ENCODE measurements at places on chromosomes 5 and 9. TPM values are rescaled to one million over a fixed set of nuclear protein-coding genes. Genes with fewer than 3 reads are reported as not detected.

- no peak for DNase-seq
Observed at GRCh38 chr5:113232221-113232620, 202.6 kb downstream of the TSSK1B start.

- DNase-seq = peak; percentile 90
Observed at GRCh38 chr9:34430843-34431437, 27.4 kb downstream of the FAM219A start.

DMXL1 gene
- 110 TPM for total RNA-seq

- no peak for DNase-seq
Observed at GRCh38 chr9:120478208-120478607, 101.8 kb downstream of the CDK5RAP2 start.

TMEM252 gene
- not detected for total RNA-seq

- no peak for DNase-seq
Observed at GRCh38 chr5:43007246-43007910, 32.7 kb downstream of the ANXA2R start.

- no peak for DNase-seq
Observed at GRCh38 chr5:145855763-145856267, 17.0 kb downstream of the GRXCR2 start.

C9orf153 gene
- 1.6 TPM for total RNA-seq

SLC6A7 gene
- 5.9 TPM for total RNA-seq

DNA sequence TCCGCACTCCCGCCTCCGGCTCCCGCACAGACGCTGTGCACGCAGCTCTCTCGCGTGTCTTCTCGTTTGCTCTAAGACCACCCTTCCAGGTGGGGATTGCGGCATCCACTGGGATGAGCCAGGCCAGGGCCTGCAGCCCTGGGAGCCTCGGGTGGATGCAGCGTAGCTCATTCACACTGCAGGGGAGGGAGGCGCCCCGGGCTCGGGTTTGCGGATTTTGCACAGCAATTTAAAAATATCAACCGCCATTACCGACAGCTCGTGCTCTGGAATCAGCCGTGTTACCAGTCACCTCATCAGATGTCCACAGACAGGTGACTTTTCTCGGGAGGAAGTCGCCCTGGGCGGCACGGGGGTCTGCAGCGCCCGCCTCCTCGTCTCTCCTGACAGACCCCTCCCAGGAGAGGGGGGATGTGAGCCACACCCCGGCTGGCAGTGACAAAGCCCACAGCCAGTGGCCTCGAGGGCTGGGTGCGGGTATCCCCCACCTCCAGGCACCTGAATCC is 20.8 kb upstream of the SLC6A3 start:
- no peak for DNase-seq

SLC36A2 gene
- not detected for total RNA-seq

- peak; percentile 20 for DNase-seq
Observed at GRCh38 chr5:59039296-59040023, 456.6 kb downstream of the RAB3C start.

- DNase-seq = no peak
Observed at GRCh38 chr9:89963280-89963679, 358.5 kb downstream of the GADD45G start.

DNA sequence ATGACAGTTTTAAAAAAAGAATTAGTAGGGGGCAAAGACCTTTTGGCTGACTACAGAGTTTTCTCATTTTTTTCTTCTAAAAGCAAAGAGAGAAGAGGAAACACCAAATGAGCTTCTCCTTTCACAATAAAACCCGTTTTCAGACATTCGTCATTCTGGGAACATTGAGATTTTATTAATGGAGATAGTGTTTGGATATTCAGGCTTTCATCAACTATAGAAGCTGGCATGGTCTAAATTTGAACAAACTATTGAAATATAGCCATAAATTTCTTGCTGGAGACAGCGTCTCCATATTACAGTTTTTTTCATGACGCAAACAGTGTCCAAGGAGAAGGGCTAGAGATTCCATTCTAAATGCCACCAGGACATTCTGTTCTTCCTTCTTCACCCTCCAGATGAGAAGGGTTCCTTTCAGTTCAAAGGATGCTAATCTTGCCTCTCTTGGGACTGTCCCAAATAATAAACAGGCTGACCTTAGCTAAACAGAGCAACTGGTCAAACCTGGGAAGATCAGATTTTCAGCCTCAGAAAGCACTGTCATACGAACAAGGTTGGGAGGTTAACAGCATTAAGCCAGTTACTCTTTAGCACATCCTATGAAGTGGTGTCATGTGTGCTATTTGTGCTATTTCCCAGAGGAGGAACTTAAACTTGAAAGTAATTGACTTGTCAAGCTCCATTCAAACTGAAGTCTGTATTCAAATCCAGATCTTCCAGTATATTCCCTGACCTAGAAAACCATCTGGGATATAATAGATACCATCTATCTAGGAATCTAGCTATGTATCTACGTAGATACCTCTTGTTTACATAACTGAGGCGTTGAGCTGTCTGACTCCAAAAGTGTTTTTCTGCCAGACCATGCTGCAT is 125.6 kb downstream of the LPAR1 start:
- DNase-seq = no peak

DNA sequence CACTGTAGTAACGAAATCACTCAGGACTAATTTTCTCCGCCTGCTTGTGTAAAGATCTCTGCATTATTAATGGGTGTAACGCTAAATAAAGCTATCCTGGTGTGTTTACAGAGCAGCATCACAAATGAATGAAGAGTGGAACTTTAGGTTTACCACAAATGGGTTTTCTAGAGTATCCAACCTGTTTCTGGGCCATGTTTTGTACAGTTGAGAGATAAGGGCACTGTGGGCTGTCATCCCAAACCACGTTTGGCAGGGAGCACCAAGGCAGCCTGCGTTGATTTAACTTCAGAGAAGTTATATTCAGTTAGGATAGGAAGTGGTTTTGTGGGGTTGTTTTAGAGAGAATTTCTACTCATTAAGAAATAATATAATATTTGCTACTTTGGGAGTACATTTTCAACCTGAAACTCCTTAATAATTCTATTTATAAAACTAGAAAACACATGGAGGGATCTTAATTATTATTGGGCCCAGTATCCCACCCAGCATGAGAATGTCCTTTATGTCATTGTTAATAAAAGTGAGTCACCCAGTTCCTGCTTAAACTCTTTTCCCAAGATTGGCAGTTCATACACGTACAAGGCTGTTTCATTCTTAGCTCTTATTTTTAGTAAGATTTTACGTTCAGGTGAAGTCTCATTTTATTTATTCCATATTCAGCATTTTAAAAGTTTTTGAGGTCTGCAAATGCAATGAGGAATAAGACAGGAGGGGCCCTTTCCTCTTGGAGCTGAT is 8.0 kb downstream of the KCNN2 start:
- DNase-seq = no peak

C5orf46 gene
- total RNA-seq = not detected

DNA sequence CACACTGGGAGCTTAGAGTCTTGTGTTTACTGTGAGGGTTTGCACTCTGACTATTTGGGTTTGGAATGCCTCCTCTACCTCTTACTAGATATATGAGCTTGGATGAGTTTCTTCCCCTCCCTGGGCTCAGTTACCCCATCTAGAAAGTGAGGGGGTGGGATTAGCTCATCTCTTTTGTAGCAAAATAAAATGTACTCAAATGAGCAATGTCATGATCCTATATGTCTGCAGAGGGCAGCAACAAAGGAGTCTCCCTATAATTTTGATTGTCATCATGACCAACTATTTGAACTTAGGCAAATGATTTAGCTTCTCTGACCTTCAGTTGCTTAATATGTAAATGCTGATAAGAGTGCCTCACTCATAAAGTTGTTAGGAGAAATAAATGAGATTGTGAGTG is 109.0 kb downstream of the DPYSL3 start:
- DNase-seq = no peak

DNA sequence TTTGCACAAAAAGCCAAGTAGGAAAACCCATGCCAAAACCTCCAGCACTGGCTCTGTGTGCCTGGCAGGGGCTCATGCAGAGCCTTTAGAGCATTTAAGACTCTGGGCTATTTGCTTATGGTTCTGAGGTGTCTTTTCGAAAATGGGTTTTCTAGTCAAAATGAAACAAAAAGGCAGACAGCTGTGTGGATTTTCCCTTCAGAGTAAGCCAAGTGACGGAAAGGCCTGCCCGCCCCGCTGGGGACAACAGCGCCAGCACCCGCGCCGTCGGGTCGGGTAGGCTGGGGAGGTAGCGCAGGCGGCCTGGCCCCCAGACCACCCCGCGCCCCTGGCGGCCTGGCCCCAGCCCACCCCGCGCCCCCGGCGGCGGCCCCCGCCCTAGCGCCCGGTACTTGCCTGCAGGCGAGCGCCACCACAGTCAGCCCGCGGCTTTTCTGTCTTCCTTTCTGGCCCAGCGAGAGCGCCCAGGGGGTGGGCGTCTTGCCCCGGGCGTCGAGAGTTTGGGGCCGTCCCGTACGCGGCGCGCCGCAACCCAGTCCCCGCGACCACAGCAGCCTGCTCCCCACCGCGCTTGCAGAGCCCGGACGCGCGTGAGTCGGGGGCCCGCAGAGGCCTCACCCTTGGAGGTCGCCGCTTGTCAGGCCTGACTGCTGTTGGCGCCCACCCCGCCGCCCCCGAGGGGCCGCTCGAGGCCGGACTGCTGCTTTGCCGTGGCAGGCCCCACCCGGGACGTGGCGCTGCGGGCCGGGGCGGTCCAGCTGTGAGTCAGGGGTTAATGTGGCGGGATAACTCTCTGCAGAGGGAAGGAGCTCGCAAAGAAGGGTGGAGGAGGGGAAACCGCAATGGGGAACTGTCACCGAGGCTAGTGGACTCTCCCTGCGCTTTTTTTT is at the start of gene TICAM2:
TSS of gene TICAM2 (minus strand) at position 779 of the 890 bp plus-strand sequence. CDS start 21,223 bp downstream, outside the sequence.
- DNase-seq = peak; percentile 48

GRCh38 chr5:138927979-138928378 is 52.8 kb upstream of the LRRTM2 start:
- DNase-seq = peak; percentile 58

FER gene
- total RNA-seq = 63.8 TPM

GRCh38 chr5:137933491-137933911 is 44.2 kb downstream of the PKD2L2 start:
- DNase-seq = no peak

SHOC1 gene
- total RNA-seq = not detected

NIPAL4 gene
- total RNA-seq = not detected

CDKN2B-AS1 gene
- total RNA-seq = not detected

GAS1 gene
- 19.6 TPM for total RNA-seq

- no peak for DNase-seq
Observed at GRCh38 chr5:65382582-65382981, 99.1 kb downstream of the ADAMTS6 start.

SPATA9 gene
- total RNA-seq = 0.82 TPM

GRCh38 chr9:17005056-17005823 is 129.6 kb upstream of the CNTLN start:
- no peak for DNase-seq

GRCh38 chr9:24459953-24460352 is 85.7 kb downstream of the IZUMO3 start:
- no peak for DNase-seq

MARVELD2 gene
- 2.1 TPM for total RNA-seq

- no peak for DNase-seq
Observed at GRCh38 chr9:419571-420171, 205.0 kb downstream of the DOCK8 start.

DNA sequence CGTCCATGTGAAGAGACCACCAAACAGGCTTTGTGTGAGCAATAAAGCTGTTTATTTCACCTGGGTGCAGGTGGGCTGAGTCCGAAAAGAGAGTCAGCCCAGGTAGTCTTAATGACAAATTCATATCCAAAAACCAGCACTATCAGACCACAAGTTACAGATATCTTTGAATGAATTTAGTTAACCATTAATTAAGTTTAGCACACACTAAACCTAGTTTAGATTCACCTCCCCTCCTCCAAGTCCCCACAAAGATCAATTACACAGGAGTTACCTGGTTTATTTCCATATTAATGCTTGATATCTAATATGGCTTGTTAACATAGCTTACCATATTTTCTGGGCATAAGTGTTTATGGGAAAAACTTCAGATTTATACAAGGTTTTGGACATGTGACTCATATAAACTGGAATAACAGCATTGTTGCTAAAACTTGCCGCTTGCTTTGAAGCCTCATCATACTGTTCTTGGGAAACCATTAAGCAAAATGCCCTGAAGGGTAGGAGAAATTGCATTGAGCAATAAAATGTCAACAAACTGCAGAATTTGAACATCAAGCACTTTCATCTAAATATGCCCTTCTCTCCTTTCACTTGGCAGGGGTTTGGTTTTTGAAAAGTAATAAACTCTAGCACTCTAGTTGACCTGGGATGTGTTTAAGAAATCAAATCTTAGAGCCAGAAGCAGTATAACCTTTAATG is 166.9 kb downstream of the SNCAIP start:
- DNase-seq = no peak

DNA sequence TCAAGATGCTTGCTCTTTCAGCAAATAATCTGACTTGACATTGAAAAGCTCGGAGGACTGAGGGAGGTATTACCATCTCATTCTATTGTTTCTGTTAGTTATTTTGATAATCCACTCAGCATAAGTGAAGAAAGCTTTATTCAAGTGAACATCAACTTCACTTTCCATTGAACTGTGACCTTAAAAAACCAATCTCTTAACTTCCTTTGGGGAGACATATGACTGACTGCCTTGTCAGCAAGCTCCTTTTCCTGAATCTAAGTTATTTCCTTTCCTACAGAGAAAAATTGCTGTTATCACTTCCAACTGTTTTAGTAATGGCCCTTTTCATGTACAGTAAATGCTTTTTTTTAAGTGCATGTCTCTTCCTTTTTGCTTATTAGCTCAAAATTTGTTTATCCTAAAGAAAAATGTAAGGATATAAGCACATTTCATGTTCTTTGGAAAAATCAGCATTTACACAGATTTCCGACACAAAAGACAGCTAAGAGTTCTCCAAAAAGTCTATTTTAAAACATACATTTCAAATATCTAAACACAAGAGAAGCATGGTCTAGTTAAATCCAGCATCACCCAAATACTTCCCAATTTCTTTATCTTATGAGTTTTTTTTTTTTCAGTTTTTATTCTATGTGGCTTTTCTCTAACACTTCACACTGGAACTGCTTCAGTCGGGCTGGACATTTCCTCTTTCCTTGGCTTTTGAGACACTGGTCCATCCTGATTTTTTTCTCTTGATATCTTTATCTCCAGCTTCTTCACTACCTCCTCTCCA is 117.9 kb upstream of the DAB2 start:
- no peak for DNase-seq

ADRB2 gene
- total RNA-seq = 1.1 TPM

ARL14EPL gene
- not detected for total RNA-seq

GRCh38 chr5:107813559-107813958 is 142.8 kb upstream of the EFNA5 start:
- DNase-seq = no peak

- DNase-seq = no peak
Observed at GRCh38 chr9:69279084-69279731, 45.8 kb upstream of the ENTREP1 start.

HSD17B3 gene
- not detected for total RNA-seq

TXNDC8 gene
- total RNA-seq = not detected

DNA sequence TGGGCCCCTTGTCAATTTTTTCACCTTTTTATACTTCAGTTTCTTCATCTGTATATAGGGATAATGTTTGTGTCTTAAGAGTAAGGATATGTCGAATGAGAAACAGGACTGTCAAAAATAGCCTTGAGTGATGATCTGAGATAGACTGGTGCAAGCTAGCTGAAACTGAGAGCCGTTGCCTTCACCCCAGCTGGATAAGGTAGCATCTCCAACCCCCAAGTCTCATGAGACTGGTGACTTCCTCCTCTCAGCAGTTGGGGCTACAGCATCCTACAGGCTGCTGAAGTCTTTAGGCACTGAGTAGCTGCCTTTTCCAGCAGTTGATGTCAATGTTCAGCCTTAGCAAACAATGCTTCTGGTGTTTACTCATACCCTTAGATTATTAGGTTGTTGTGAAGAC is 330.2 kb downstream of the OSTF1 start:
- no peak for DNase-seq

GRCh38 chr9:129887334-129888292 is 52.4 kb downstream of the USP20 start:
- DNase-seq = no peak

PKD2L2 gene
- total RNA-seq = not detected

GRCh38 chr5:129465776-129466344 is 5.8 kb downstream of the ADAMTS19 start:
- no peak for DNase-seq

Measured in cerebellum (tissue), 4 donors.